ENCODE measurements at places on chromosomes 6 and 20.

DNA sequence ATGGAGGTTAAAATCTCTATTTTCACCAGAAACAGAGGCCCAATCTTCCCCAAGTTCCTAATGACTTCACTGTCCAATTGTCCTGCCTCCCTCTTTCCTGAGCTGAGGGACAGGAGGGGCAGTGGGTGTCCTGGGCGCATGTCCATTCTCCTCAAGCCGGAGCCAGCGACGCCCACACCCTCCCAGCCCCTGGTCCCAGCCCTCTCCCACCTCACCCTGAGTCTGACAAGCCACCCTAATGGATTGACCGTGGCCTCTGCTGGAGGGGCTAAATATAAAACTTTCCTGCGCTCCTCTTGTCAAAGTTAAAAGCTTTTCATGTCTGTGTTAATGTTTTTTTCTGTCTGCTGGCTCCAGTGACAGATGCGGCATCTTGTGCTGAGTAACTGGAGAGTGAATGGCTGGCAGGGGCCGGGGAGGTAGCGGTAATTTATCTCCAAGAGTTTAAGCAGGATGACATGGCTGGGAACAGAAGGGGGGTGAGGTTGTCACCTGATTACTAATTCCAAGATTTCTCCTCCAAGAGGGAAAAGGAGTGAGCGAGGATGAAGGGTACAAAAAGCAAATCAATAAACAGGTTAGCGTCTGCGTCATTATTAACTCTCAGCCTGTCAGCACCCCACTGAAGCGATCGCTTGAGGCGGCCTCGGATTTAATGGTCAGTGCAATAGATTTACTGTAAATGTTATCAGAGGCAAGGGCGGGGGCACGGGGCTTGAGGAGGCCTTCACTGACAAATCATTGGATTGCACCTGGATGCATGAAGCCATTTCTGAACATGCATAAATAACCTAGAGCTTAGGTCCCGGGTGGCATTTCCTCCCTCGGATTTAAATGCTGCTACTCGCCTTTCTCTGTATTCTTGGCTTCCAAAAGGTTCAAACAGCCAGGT is 118.1 kb upstream of the MAFB start:
- DNase-seq: no peak

GRCh38 chr6:74222768-74223333 is 526.8 kb downstream of the CD109 start:
- DNase-seq: no peak

- no peak for DNase-seq
These were observed 227.5 kb downstream of the ATXN1 start for GRCh38 chr6:16533721-16534136.

DNA sequence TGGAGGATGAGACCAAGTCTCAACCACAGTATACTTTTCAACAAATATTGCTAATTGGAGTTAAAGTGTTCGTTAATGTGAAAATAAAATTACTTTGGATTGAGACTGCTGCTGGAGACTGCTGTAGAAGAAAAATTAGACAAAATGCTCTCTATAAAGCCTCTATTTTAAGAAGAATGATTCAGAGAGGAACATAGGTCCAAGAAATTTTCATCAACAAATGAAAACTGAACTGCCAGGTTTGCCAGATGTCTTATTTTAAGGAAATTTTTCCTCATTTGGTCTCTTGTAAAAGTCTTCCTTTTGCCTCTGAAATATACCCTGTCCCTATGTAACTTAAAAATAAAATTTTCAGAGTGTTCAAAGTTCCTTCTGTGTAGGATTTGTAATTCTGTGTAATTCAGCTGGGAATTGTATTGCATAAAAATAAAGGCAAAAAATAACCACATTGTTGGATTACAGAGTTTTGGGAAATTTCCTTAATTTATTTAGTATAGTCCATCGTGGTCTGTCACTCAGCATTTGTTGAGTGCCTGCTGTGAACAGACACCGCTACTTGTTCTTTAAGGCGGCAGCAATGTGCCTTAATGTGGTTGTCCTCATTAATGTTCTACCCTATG is 27.4 kb downstream of the ANKS1A start:
- no peak for DNase-seq

GRCh38 chr6:9412951-9413559 is 977.7 kb upstream of the SLC35B3 start:
- DNase-seq: no peak

DNA sequence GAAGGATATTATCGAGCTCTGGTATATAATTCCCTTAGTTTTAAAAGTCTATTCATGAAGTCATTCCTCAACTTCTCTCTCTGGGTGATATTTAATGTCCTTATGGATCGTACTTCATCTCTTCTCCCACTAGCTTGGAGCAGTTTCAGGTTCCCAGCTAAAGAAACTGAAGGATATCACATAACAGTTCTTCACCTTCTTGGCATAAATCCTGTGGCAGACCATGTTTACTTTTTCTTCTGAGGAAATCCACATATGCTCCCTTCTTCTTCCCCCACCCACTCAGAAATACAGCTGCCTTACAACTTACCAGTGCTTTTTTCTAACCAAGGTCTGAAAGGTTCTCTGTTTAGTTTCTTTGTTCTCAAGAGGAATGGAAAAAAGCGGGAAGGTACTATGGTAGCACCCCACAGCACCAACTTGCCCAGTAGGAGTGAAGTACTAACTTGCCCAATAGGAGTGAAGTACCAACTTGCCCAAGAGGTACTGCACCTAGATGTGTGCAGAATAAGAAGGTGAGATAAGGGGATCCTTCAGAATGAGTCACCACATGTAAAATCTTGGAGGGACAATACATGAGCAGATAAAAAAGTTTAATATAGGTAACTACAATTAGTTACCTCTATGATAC is 53.1 kb downstream of the TSPYL4 start:
- no peak for DNase-seq

- DNase-seq: no peak
These were observed 17.6 kb downstream of the HDAC2 start for GRCh38 chr6:113953346-113953745.

GRCh38 chr6:37208793-37209192 is 38.8 kb downstream of the PIM1 start:
- DNase-seq: no peak

DNA sequence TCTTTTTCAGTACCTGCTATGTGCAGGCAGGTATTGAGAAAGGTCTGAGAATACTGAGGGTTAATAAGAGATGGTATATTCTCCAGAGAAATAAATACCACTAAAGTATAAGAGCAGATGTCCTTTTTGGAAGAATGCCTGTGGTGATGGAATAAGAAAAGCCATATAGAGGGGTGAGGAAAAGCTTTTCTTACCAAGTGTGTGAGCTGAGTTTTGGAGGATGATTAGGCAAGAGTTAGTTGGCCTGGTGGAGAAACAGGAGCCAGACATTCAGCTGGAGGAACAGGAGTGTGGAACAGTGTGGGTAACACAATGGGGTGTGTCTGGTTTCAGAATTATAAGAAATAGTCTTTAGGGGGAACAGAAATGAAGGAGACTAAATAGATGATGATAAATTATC is 19.9 kb downstream of the ZNF451 start:
- DNase-seq: no peak

DNA sequence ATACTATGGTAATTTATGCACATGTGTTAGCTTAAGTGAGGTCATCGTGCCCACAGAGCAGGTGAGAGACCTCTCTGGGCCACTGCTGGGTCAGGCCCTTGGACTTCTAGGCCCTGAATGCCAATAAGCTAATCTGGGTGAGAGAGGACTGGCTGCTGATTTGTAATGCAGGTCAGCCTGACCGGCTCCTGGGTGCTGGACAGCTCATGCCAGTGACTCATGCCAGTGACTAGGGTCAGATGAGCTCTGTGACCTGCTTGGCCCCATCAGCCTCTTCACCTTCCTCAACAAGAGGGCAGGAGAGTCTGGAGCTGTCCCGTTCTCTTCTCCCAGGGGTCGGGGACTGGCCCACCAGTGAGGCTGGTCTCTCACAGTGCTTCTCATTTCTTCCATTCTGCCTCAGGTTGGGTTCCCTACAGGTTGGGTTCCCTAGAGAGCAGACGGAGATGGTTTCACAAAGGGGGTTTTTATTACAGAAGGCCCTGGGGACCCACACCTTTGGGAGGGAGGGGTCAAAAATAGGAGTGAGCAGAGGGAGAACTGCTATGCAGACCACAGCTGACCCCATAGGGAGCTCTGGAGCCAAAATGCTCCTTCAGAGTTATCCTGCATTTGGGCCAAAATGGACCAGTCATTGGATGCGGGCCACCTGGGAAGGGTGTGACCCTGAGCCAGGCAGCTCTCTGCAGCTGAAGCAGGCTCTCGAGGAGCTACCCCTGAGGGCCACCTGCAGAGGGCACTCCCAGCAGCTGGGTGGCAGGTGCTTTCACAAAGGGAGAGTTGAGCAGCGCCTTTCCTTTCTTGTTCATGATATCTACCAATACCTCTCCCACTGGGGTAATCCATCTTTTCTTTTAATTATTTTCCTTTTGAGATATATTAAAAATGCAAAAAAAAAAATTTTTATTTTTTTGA is 2.2 kb upstream of the OXT start:
- DNase-seq: no peak

DNA sequence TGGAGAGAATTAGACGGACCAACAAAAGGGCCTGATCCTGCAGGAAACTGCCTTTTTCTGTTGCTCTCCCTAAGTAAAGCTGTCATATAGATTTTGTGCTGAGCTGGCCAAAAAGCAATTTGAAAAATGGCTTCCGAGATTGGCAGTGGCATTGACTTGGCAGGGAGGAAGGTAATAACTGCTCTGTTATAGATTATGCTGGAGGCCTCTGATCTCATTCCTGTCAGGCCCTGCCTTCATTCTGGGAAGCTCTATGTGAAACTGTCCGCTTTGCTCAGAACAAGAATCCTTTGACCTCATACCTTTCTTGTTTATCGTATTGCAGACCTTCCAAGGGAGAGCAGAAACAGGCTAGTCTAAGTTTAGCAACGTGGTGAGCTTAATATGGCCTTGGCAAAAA is 234.4 kb downstream of the PHACTR1 start:
- no peak for DNase-seq

DNA sequence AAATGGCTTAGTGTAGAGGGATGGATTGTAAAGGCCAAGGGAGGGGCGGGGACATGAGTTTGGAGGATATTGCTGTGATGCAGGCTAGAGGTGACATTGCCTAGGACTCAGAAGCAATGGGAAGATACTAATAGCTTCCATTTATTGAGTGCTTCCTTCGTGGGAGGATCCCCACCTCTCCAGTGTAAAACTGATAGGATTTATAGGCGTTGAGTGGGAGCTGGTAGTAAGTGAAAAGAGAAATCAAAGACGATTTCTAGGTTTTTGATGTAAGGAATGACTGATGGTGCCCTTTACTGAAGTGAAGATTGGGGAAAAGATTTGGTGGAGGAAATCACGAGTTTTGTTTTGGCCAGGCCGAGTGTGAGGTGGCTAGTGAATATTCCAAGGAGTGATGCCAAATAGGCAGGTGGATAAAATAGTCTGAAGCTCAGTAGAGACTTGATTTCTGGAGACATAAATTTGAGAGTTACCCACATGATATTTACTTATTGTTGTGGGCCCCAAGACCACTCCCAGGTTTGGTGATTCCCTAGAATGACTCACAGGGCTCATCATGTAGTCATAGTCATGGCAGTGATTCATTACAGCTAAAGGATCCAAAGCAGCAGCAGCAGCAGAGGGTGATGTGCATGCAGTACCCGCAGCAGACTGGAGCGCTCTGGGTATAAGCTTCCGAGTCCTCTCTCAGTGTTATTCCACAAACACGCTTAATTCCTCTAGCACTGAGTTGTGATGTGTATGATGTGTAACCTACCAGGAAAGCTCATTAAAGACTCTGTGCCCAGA is 10.2 kb downstream of the RPRD1B start:
- DNase-seq: no peak

GRCh38 chr20:10218536-10219451 is at the start of gene SNAP25:
Gene SNAP25, plus strand, starts transcription at chr20:10218830. Its CDS starts 56,662 bp downstream, at chr20:10275492.
- peak; percentile 34 for DNase-seq

- DNase-seq: no peak
These were observed 307.1 kb upstream of the PLN start for GRCh38 chr6:118240878-118241528.

DNA sequence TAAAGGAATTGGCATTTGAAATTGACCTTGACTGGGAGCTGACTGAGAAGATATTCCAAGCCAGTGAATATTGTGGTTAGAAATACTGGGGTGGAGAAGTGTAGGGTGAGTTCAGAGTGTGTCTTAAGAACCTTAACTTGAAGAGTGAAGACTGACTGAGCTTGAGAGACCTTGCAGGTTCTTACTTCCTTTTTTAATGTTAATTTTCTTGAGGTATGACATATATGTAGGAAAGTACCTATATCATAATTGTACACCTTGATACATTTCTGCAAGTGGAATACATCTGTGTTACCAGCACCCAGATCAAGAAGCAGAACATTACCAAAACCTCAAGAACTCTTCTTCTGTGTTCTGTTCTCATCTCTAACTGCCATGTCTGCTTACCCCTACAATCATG is 11.0 kb downstream of the DHX35 start:
- no peak for DNase-seq
